ENCODE measurements at places on chromosomes 11 and 22. TPM values are rescaled to one million over a fixed set of nuclear protein-coding genes. Genes with fewer than 3 reads are reported as not detected.

The EXPH5 gene
- total RNA-seq, result 1.5 TPM

The MFNG gene
- total RNA-seq, result not detected

The GRAP2 gene
- total RNA-seq, result not detected

The CADM1 gene
- total RNA-seq, result 4.6 TPM

The TMEM9B gene
- 40.8 TPM for total RNA-seq

All from bronchial smooth muscle cell (primary cell).